ENCODE measurements at places on chromosomes 3 and 15.
A peak's percentile ranks its signal among the peaks of the same experiment; 100 is the strongest.

DNA sequence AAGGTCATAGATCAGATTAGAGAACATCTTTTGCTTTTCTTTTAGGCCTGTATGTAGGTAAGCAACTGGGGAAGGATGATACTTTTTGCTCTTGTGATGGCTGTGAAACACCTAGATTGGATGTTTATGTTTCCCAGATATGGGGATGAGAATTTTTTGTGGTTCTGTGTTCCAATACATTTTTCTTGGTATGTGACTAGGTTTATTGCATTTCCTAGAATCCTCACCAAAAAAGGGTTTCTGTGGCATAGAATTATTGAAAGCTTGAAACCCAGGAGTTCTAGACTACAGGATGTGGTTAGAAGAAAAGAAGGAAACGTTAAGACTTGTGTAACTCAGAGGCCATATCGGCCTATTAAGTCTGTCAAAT, 25.8 kb downstream of the OXNAD1 start:
- no peak for DNase-seq

DNA sequence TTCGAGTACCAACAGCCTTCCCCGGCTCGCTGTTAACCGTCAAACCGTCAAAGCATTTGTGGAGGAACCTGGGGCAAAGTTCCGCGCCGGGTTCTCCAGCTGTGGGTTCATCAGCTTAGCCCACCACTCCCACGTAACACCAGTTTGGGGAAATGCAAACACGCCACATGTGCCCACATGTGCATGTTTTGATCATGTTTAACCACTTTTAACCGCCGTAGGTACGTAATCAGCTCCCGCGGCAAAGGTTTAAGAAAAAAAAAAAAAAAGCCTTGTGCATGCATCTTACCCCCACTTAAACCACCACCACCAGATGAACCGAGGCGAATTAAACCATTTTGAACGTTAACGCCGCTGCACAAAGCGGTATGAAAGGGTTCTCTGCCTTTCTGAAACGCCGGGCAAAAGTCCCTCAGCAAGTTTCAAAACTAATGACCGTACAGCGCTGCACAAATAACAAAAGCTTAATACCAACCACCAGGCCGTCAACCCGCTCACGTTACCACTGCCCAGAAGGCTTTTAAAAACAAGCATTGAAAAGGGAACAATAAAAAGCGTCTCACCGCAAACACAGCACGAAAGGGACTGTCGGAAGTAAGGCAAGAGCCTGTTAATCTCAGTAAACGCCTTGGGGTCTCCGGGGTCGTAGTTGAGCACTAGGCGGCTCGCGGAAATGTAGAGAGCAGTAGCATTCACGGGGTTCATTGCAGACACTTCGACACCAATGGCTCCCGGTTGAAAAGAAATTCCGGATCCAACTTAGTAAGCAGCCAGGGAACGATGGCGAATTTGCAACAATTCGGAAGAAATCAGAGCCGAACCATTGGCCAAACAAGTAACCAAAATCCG, 1.5 kb downstream of the MSL2 start:
- DNase-seq = peak; percentile 63

DNA sequence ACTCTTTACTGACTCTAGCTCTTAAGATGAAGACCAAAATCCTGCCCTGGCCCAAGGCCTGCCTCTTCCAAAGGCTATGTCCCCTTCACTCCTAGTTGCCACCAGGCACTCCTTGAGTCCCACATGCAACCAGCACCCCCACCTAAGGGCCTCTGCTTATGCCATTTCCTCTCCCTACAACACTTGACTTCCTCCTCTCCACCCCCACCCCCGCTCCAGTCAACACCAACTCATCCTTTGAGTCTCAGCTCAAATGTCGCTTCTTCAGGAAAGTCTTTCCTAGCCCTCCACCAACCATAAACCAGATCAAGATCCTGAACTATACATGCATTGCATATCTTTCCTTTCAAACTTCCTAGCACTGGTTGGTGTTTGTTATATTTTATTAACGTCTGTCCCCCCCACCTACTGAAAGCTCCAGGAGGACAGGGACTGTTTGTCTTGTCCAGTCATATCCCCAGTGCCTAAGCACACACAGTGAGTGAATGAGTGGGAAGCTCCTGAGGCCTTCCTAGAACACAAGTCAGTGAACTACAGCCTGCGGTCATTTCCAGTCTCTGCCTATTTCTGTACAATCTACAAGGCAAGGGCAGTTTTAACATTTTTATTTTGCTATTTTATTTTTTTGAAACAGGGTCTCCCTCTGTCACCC, 7.3 kb downstream of the TBC1D2B start:
- peak; percentile 23 for DNase-seq

GRCh38 chr3:138434276-138434874, at the start of gene ESYT3:
ESYT3 (plus strand) TSS chr3:138434616; CDS start chr3:138434799, 183 bp downstream.
- DNase-seq = peak; percentile 47
